Skeletal muscle tissue (tissue), 5 donors: ENCODE measurements at places on chromosomes 3 and 15. TPM values are rescaled to one million over a fixed set of nuclear protein-coding genes. Genes with fewer than 3 reads are reported as not detected.

The CDC25A gene
- 3.7 TPM for total RNA-seq

The GP9 gene
- total RNA-seq, result not detected

The GRAMD2A gene
- total RNA-seq, result 2.1 TPM

The FAM81A gene
- total RNA-seq, result 0.52 TPM

The PAQR5 gene
- under 0.01 TPM for total RNA-seq

The RPP25 gene
- 1.0 TPM for total RNA-seq

The GOLGA6B gene
- total RNA-seq, result not detected

The TOMM70 gene
- total RNA-seq, result 59.0 TPM

The REC114 gene
- total RNA-seq, result not detected

The CHRD gene
- total RNA-seq, result 14.1 TPM

The PLSCR5 gene
- total RNA-seq, result not detected

The ZNF860 gene
- total RNA-seq, result under 0.01 TPM
